ENCODE measurements at places on chromosomes 16 and 17.

DNA sequence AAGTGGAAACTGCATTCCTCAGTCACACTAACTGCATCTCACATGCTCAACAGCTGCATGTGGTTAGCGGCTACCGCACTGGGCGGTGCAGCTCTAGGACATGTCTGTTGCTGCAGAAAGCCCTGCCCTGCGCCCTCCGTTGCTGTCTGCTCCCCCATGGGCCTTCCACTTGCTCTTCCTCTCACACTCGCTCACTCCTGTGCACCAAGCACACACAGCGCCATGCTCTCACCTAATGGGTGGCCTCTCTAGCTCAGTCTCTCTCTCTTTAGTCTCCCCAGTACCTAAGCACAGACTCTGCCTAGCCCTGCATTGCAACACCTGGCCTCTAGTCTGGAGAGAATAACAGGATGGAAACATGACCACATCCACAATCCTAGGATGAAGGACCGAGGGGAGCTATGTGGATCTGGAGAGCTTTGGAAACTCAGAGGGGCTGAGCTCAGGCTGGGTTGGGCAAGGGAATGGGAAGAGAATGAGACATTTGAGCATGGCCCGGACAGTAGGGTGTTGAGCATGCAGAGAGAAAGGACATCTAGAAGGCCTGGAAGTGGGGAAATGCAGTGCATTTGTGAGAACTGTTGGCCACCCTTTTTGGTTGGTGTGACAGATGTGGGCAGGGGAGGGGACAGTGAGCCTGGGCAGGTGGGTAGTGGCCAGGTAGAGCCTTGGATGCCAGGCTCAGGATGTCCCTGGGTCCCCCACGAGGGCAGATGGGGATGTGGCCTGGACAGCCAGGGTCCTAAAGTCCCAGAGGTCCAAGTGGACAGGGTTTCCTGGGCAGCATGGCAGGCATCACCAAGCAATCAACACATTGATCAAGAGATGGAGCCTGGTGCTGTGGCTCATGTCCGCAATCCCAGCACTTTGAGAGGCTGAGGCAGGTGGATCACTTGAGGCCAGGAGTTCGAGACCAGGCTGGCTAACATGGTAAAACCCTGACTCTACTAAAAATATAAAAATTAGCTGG is 16.1 kb downstream of the SGCA start:
- DNase-seq: no peak

DNA sequence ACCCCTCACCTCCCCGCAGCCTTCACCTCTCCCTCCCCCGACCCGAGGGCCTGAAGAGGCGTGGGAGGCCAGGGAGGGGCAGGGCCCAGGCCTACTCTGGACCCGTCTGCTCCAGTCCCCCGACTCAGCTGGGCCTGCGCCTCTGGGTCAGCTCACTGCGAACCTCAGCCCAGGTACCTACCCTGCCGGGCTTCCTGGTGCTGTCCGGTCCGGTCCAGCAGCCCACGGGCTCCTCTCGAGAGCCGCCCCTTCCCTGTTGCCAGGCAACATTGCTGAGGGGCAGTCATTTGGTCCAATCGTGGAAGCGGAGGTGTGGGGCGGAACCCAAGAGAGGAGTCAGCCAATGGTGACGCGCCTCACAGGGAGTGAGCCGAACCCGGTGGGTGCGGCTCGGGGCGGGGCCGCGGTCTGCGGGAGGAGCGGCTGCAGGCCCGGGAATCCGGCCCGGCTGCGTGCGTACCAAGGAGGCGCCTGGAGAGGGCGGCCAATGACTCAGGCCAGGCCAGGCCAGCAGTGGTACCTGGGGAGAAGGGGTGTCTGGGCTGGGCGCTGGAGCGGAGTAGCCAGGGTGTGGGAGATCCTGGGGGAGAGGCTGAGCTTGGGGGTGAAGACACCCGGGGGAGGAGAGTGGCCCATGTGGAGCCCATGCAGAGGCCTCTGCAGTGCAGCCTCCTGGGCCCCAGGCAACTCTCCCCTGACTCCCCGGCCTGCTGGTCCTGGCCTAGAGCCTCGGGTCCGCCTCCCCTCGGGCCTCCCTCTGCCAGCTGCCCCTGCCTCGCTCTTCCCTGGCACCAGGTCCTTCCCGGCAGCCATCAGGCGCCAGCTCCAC is at the start of gene MEAK7:
TSS of gene MEAK7 (minus strand) at position 240 of the 829 bp plus-strand sequence. CDS start 6,573 bp downstream, outside the sequence.
- DNase-seq: peak; percentile 98

- DNase-seq: no peak
Observed at GRCh38 chr16:56938664-56939513, 6.9 kb downstream of the HERPUD1 start.

- no peak for DNase-seq
Observed at GRCh38 chr17:33120103-33120502, 128.5 kb downstream of the SPACA3 start.

DNA sequence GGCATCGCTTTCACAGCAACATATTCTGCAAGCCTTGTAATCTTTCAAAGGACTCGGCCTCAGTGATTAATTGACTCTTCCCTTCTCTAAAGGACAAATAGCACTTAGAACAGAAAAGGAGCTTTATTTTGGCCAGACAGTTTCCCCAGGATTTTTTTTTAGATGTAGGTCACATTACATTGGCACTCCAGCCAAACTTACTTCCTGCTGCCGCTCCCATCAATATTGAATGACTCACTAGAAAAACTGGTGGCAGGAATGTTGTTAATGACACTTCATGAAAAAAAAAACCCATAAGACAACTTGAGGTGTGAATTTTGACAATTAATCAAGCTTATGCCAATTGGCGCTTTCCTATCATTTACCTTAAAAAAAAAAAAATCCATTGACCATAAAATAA is 432.6 kb downstream of the TOX3 start:
- no peak for DNase-seq

DNA sequence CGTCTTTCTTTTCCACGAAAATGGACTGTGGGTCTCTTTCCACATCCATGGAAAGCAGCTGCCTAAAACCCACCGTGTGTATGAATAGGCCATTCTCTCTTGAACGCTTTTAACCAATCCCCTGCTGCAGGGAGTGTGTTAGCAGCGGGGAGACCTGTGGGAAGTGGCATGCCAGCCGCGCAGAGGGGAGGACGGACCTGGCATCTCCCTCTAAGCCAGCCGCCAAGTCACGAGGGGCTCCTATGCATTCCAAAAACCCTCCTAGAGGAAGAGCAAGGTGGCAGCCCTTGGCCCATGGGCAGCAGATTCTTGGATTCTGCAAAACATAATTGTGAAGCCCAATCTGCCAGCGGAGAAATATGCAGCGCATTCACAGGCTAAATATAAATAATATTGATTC is 15.4 kb downstream of the RBFOX3 start:
- no peak for DNase-seq

DNA sequence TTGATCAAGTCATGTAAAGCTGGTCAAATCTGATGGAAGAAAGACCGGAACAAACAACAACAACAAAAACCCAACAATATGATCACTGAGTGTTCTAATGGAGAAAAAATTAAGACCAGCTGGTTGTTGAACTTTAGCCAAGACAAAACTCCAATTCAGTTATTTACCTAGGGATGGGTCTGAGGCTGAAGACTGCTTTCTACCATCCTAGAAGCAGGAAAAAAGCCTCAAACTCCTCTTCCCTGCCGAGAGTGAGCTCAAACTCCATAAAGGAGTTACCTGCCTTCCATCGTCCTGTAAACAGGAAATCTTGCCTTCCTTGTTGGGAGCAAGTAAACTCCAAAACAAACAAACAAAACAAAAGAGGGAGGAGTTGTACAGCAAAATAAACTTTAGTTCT is 23.1 kb upstream of the TMEM98 start:
- no peak for DNase-seq

DNA sequence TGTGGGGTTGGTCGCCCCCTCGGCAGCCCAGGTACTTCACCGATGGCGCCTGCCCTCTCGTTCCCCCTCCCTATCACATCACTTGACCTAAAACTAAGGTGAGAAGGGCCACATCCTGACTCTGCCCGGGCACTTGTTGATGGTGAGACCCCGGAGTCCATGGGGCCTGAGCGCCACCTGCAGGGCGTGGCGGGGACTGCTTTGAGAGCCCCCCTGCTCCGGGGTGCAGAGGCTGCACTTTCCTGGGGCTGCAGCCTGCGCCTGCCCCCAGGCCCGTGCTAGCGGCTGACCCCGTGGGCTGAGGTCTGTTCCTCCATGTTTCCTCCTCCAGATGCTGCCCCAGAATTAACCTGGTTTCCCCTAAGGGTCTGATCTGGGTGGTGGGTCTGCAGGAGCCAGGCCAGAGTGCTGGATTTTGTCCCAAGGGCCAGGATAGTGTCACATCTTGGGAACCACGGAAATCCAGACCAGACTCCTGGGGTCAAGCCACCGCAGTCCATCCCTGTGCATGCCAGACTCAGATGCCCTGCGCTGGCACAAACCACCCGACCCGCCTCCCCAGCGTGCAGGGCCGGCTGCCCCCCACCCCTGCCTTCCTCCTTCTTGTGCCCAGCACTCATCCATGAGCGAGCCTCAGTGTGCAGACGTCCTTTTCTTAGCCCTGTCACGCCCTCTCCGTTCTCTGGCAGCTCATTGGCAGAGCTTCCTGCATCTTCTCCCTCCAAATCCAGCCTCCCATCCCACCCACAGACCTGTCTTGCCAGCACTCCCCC is 2.7 kb downstream of the NDUFAF8 start:
- DNase-seq: peak; percentile 68

- DNase-seq: no peak
Observed at GRCh38 chr16:14286368-14287230, 215.5 kb downstream of the MRTFB start.

GRCh38 chr16:73998707-73999106 is 297.9 kb upstream of the PSMD7 start:
- no peak for DNase-seq

DNA sequence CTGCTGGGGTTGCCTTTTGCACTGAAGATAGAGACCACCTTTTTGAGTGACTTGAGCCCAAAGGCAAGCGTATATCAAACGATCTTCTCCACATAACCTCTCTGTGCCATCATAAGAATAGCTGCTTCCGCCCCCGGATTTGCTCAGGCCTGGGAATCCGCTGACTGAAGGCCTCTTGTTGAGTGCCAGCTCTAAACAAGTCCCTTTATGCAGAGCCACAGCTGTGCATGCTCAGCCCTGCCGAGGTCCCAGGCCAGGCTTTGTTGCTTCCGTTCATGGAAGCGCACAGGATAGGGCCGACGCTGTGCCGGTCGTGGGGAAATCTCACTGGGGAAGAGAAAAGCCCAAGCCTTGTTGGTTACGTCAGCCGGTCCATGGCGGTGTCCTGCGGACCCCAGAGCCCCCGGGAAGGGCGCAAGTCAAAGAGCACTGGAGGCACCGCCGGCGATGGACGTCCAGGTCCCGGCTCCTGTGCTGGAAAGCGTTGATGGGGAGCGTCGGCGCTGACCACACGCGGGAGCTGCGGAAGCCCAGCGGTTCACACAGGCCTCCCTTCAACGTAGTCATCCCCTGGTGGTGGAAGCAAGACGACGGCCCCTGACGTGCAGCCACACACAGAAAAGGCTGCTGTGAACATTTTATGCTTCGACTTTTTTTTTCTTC is 23.5 kb upstream of the RPL13 start:
- DNase-seq: no peak

- DNase-seq: no peak
Observed at GRCh38 chr17:29505836-29506235, 61.0 kb downstream of the ABHD15 start.

DNA sequence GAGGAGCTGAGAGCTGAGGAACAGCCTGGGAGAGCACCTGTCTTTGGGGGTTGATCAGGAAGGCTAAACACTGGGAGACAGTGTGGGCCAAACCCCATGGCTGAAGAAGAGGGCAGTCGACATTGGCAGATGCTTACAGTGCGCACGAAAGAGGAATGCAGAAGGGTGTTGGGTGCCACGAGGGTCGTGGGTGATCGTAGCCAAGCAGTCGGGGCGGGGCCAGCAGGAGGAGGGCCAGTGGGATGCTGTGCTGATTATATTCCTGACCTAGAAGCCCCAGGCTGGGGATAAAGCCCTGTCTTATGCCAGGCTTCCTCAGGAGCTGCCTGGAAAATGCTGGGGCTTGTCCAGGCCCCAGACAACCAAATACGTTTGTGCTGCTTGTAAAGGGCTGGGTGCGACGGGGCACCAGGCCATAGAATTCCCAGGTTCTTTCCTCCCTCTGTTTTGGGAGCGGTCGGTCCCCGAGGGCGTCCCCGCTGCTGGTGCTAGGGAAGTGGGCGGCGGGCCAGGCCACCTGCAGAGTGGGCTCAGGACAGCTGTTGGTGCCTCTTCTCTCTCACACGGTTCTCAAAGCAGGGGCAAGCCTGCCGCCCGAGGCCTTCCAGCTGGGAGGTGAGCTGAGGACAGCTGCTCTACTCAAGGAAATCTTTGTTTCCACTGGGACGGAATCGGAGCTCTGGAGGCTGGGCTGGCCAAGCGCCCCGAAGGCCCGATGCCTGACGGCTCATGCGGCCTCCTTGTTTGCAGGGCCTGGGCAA is 10.0 kb downstream of the C1QTNF1 start:
- no peak for DNase-seq

DNA sequence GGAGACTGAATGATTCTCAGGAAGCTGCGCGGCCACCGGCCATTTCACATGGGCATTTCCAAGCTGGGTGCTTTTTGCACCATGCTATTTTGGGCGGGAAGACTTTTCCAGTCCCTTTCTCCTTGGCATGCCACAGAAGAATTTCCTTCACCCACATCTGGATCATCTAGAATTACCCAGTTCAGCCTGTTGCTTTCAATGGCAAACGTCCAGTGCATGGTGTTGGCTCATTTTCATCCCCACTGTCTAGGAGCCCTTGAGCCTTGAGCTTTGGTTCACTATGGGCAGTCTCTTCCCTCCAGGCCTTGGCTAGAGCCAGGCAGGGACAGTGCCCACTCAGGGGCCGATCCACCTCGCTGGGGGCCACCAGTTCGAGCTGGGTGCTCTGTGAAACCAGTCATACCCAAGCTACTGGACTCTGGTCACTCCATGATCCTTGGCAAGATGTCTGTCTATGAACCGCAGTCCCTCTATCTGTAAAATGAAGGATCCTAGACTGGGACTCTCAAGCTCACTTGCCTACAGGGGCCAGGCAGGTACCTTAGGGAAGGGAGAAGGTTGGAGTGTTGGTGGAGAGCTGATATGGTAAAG is 71.1 kb downstream of the CYLD start:
- DNase-seq: no peak

DNA sequence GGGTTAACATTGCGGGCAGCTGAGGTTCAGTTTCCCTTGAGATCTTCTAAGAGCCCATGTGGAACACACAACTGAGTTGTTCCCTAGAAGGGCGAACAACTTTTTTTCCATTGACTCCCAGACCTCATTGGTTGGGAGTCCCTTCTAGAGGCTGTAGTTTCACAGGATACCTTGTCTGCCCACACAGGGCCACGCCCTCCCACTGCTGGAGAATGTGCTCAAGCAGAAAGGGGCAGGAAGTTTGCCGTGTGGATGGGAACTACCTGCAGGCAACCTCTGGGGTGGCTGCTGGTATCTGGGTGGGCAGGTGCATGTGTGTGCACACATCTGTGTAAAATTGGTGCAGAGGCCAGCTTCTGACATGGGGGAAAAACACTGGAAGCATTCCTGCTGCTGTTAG is 178.8 kb upstream of the PSMD7 start:
- no peak for DNase-seq
